Fibroblast of skin of right biceps (primary cell): ENCODE measurements at places on chromosomes 12 and 14.

- DNase-seq, result no peak
Measured at GRCh38 chr14:91413547-91414474, 3.8 kb downstream of the CCDC88C start.

GRCh38 chr14:75081660-75082229, 12.3 kb downstream of the ZC2HC1C start:
- DNase-seq, result no peak

- DNase-seq, result peak; percentile 53
Measured at GRCh38 chr12:96425951-96426350, 25.7 kb upstream of the CDK17 start.

DNA sequence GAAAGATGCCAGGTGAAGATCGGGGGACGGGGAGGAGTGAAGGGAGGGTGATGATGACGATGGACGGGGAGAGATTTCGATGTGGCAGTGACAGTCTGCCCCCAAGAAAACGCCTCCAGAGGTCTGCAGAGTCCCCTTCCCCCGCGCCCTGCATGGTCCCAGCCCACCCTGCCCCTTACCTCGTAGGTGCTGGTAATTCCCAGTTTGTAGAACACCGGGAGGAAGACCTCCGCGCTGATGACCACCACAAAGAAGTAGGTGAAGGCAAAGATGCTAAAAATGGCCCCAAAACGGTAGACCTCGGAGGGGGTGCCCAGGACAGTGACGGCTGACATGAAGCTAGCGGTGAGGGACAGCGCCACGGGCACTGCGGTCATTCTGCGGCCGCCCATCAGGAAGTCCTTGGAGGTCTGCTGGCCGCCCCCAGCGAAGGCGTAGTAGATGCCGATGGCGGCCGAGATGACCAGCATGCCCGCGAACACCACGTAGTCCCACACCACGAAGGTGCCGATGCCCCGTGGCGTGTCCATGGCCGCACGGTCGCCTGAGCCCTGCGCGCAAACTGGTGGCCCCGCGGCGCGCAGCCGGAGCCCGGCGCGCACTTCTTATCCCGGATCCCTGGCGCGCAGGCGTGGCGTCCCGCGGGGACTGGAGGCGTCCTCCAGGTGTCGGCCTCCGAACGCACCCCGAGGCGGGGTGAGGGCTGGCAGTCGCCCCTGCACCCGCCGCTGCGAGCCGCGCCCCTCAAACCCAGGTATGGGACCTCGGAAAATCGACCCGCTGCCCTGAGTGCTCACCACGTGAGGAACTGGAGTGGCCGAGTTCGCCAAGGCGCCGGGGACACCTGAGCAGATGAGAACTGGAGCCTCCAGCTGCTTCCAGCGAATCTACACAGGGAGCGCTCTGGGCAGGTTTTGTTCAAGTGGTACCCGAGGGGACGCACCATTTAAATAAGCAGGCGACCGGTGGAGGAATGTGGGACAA, at the start of gene SLC5A8:
TSS of gene SLC5A8 (minus strand) at position 920 of the 984 bp plus-strand sequence. CDS start at position 530, 390 bp downstream.
- DNase-seq, result no peak

DNA sequence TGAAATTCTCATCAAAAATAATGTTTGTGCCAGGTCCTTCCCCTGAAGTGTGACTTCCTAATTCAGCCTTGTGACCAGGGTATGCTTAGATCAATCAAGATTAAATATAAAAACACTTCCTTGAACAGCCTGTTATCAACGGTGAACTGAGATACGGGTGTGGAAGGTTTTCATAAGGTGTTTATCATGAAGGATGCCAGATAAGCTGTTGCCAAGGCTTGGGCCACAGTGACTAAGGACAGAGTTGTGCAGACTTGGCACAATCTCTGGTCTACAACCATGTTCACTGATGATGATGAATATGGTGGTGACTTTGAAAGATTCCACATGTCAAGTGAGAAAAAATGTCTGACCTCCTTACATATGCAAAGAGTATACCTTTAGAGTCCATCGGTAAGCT, 51.3 kb upstream of the LIN7A start:
- no peak for DNase-seq

DNA sequence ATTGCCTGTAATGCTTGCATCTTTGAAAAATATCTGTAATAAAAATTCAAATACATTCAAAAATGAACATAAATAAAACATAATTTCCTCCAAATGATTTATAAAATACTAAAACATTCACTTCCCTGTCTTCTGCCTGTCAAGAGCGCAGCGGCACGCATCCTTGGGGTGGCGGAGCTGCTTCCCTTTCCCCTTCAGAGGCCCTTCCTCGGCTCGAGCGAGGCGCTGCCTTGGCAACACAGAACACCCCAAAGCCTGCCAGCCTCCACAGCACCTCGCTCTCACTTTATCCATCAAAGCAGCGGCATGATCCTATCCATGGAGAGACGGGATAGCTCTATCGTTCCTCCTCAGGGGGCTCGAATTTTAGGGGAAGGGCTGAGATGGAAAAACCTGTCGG, 146.2 kb downstream of the GXYLT1 start:
- no peak for DNase-seq

GRCh38 chr12:103877934-103878510, 37.0 kb upstream of the NT5DC3 start:
- peak; percentile 71 for DNase-seq

DNA sequence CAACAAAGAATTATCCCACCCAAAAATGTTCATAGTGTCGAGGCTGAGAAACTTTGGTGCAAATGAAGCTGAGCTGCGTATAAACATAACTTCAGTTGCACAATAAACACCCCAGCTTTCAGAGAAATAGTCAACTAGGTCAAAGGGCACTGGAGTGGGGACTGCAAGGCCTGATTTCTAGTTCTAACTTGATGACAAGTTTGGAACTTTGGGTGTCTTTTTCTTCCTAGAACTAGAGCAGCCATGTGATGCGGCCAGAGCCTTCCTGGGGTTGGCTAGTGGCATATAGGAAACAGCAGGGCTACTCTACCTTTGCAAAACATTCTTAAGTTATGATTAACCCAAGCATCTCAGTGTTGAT, 298.4 kb upstream of the AMIGO2 start:
- no peak for DNase-seq
